ENCODE measurements at places on chromosomes 7 and 10. TPM values are rescaled to one million over a fixed set of nuclear protein-coding genes. Genes with fewer than 3 reads are reported as not detected.
A peak's percentile ranks its signal among the peaks of the same experiment; 100 is the strongest.

SFTPA1 gene
- not detected for total RNA-seq

TRPV6 gene
- total RNA-seq: not detected

OAT gene
- total RNA-seq: 152 TPM

TMEM196 gene
- total RNA-seq: not detected

RET gene
- total RNA-seq: 0.18 TPM

ASB10 gene
- total RNA-seq: not detected

DPCD gene
- 59.1 TPM for total RNA-seq

GRCh38 chr7:83617858-83618257 lies 31.1 kb downstream of the SEMA3E start:
- no peak for DNase-seq

DNA sequence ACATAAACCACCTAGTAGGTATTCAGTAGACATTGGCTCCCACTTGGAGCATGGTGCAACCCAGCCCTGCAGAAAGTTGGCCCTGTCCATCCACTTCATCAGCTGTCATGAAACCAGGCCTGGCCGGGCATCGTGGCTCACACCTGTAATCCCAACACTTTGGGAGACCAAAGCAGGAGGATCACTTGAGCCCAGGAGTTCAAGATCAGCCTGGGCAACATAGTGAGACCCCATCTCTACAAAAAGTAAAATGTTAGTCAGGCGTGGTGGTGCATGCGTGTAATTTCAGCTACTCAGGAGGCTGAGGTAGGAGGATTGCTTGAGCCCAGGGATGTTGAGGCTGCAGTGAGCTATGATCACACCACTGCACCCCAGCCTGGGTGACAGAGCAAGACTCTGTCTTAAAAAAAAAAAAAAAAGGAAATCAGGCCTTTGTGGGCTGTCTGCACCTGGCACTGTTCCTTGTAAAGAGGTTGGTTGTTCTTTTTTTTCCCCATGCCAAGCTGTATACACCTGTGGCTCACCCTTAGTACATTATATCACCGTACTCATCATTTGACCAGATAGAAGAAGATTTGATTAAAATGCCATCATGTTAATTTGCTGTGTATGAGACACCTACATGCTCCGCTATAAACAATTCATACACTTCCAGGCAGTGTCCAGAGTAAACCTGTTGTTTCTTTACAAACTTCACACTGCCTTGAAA lies 45.4 kb upstream of the GRID1 start:
- DNase-seq: no peak

DNA sequence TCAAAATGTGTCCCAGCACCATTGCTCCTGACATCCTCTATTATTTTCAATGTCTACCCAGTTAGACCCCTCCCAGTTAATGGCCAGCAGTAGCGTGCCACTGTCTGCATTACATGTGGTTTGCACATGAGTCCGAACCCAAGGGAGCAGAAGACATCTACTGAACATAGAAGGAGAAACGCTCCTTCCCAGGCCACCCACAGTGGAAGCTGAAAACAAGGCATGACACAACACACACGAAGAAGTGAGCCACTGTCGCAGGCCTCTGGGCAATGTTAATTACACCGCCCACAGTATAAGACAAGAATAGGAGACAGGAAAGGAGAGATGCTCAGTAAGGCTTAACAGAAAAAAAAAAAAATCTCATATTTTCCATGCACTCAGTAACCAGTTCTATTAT lies 50.5 kb downstream of the MKX start:
- no peak for DNase-seq

DNA sequence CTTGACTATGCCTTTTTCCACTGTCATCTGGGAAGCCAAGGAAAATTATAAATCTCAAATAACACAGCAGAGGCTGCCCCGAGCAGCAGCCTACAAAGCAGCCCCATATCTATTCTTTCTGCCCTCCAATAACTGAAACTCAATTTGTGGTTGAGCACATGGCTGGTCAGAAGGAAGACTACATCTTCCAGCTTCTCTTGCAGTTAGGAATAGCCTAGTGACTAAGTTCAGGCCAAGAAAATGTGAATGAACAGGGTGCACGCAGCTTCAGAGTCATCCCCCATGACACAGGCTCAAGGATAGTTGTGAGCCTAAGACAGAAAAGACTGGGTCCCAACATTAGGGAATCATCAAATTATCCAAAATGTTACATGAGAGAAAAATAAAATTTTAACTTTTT lies 42.3 kb downstream of the CHCHD3 start:
- DNase-seq: no peak

DNA sequence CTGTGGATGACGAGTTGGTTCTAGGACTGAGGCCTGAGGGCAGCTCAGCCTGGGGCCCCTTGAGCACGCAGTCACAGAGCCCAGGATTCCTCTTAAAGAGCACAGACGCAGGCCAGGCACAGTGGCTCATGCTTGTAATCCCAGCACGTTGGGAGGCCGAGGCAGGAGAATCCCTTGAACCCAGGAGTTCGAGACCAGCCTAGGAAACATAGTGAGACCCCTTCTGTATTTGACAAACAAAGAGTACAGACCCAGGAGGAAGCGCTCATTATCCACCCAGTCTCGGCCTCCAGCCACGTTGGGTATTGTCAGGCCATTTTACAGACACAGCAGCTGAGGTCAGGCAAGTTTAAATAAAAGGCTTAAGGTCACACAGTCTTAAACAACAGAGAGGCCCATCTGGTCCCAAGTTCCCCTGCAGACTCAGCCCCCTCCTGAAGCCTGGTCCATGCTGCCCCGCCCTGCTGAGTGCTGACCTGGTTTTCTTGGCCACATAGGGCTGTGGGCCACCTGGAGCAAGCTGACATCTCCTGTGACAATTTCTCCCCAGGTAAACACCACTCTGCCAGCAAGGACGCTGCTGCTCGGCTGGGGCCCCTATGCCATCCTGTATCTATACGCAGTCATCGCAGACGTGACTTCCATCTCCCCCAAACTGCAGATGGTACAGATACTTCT lies 12.6 kb downstream of the RGR start:
- DNase-seq: no peak

DNA sequence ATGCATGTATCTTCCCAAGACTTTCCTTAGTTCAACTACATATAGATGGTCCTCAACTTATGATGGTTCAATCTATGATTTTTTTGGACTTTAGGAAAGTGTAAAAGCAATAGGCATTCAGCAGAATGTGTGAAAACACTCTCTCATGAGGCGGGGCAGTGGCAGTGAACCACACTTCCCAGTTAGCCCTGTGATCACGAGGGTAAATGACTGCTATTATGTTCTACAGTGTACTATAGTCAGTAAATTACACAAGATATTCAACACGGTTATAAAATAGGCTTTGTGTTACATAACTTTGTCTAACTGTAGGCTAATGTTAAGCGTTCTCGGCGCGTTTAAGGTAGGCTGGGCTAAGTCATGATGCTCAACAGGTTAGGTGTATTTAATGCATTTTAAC lies 169.3 kb downstream of the AMPH start:
- DNase-seq: no peak

- DNase-seq: peak; percentile 49
These were observed 44.4 kb downstream of the MCU start for GRCh38 chr10:72736176-72736827.

DNA sequence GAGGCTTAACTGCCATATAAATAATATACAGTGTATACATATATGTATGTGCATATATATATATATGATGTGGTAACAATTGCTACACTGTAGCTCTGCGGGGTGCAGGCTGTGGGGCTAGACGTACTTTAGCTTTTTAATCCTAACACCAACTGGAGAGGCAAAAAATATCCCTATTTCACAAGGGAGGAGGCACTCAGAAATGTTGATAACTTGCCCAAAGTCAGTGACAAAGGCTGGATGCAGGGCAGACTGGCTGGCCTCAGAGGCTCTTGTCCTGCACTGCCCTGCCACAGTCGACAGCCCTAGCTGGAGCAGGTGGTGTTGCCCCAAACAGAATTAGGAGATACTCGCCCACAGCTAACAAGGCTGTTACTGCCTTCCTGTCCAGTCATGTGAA lies 1.5 kb upstream of the RELN start:
- no peak for DNase-seq

DNA sequence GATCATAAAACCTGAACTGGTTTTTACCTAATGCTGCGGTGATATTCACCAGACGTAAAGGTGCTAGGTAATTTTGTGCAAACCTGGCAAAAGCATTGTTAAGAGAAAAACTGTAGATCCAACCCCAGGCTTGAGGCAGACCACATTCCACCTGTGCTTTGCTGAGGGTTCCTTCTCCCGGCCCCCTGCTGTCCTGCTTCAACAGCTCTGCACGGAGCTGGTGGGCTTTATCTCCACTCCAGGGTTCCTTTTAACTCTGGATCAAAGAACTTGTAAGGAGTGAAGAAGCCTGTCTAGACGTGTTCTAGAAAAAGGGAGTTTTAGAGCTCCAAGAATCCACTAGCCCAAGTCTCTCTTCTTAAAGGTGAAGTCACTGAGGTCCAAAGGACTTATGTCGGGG lies 87.5 kb upstream of the NMT2 start:
- DNase-seq: no peak

- peak; percentile 28 for DNase-seq
These were observed 39.4 kb upstream of the ATOH7 start for GRCh38 chr10:68271196-68271882.

DNA sequence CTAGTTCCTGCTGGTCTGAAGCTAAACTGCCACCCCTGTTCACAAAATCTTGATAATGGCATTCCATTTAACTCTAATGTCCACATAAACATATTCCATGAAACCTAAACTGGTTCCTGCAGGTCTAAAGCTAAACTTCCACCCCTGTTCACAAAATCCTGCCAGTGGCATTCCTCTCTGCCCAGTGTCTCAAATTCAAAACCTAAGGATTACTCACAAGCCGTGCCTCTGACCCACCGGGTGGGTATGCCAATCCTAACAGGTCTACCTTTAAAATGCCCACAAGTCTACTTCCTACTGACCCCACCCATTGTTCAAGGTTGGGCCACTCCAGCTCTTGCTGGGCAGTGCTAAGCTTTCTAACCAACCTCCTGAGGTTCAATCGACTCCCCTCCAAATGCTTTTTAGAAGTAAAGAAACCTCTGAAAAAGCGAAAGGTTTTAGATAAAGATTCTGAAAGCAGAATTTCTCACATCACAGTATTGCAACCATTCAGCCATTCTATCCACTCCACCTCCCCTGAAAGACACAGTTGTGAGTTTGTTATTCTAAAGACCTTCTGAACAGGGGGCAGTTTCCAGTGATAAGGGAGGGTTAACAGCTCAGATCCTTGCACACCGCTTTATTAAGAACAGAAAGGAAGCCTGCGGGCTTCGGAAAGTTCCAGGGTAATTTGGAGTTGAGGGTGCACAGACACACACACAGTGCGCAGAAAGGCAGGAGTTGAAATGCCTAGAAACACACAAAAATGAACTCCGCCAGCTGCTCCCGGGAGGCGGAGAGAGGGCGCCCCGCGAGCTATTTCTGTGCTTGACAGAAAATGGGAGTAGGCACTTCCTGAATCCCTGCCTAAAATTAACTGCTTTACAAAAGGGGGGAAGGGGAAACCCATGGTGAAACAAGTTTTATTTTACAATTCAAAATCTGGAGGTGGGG lies 87.7 kb downstream of the TNS3 start:
- no peak for DNase-seq

DNA sequence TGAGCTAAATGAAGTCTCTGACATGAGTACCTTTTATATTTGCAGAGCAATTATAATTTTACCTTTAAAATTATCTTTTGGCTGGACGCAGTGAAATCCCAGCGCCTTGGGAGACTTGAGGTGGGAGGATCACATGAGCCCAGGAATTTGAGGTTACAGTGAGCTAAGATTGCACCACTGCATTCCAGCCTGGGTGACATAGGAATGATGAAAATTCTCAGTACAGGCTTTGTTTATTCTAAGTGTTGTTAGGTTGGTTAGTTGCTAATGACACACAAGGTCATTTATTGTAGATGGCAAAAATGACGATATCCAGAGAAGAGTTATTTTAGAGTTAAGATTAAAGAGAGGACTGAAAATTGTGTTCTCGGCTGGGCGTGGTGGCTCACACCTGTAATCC lies 87.6 kb downstream of the XRCC2 start:
- DNase-seq: peak; percentile 53

DNA sequence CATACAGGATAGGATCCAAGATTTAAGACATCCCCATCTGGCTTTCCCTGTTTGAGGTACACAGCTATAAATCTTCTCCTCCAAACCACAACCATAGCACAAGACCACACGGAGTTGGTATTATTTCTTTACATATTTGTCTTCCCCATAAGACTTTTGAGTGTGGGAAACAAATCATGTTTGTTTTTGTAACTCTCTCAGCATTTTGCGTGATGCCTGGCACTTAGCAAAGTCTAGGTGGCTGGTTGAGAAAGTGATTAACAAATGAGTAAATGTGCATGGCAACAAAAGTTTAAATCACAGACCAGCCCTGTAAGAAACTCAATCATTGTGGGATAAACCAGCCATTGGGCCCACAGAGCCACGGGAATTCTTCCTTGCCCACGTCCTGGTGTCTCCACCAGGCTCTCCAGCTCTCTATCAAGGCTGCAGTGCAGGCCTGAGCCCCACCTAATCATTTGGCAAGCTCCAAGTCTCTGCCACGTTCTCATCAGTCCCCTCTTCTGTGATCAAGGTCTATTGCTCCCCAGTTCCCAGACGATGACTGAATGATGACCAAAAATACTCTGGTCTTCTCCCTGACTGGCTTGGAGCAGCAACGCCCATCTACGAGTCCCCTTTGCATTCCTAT lies 317.8 kb downstream of the TNS3 start:
- DNase-seq: no peak

DNA sequence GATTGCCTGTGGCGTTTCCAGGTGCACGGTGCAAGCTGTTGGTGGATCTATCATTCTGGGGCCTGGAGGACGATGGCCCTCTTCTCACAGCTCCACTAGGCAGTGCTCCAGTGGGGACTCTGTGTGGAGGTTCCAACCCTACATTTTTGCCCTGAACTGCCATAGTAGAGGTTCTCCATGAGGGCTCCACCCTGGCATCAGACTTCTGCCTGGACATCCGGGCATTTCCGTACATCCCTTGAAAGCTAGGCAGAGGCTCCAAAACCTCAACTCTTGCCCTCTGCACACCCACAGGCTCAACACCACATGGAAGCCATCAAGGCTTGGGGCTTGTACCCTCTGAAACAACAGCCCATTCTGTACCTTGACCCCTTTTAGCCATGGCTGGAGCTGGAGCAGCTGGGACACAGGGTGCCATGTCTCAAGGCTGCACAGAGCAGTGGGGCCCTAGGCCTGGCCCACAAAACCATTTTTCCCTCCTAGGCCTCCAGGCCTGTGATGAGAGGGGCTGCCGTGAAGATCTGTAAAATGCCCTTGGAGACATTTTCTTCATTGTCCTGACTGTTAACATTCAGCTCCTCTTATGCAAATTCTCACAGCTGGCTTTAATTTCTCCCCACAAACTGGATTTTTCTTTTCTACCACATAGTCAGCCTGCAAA lies 10.0 kb upstream of the FGL2 start:
- DNase-seq: no peak

GRCh38 chr10:113617086-113617485 lies 46.8 kb downstream of the NRAP start:
- DNase-seq: no peak

GRCh38 chr10:132743925-132744490 lies 41.9 kb downstream of the NKX6-2 start:
- peak; percentile 49 for DNase-seq

- DNase-seq: no peak
These were observed 238.1 kb upstream of the AOAH start for GRCh38 chr7:36962367-36962766.
